ENCODE measurements at places on chromosomes 16 and 17.

- peak; percentile 28 for DNase-seq
Measured at GRCh38 chr17:16007439-16007838, 7.8 kb downstream of the TTC19 start.

GRCh38 chr17:48894886-48895285 lies 2.3 kb downstream of the ATP5MC1 start:
- no peak for DNase-seq

DNA sequence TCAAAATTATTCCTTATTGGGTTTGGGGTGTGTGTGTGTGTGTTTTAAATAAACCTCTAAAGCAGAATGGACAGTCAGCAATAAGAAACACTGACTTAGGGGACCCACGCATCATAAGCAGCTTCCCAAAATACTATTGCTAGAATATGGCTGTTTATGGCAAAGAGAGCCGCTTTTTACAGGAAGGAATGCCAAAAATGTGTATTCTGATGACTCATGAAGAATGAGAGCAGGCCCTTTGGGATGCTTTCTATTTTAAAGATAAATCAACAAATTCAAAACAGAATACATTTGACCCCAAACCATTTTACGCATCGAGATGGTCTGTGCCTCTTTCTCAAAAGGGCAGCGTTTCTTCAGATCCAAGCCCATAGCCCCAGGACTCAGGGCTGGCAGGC lies 37.5 kb downstream of the ARHGAP17 start:
- DNase-seq: no peak

- DNase-seq: no peak
Measured at GRCh38 chr17:8488901-8489300, 53.2 kb downstream of the NDEL1 start.

DNA sequence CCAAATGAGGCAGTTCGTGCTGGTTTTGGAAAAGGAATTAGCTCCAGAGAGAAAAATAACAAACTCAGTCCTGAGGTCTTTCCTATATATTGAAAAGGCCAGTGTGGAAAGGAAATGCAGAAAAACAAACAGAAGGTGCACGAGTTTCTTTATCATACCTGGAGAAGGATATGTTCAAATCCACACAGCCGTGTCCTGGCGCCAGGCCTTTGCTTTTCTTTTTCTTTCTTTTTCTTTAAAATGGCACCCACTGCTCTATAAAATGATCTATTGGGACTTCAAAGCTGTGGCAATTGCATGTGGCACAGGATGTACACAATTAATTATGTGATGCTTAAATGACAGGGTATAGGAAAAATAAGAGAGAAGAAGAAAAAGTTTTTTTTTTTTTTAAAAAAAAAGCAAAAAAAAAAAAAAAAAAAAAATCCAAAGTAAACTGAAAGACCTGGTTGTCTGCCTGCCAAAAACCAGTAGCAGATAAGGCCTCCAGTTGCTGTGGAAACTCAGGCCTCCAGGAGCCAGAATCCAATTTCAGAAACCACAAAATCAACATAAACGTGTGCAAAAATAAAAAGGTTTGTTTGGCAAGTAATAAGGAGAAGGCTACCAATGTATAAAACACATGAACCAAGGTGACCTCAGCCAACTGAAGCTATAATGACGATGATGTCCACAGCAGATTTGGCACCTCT lies 957.6 kb upstream of the SOX9 start:
- no peak for DNase-seq

GRCh38 chr17:49729069-49729468 lies 21.3 kb upstream of the SLC35B1 start:
- DNase-seq: no peak

DNA sequence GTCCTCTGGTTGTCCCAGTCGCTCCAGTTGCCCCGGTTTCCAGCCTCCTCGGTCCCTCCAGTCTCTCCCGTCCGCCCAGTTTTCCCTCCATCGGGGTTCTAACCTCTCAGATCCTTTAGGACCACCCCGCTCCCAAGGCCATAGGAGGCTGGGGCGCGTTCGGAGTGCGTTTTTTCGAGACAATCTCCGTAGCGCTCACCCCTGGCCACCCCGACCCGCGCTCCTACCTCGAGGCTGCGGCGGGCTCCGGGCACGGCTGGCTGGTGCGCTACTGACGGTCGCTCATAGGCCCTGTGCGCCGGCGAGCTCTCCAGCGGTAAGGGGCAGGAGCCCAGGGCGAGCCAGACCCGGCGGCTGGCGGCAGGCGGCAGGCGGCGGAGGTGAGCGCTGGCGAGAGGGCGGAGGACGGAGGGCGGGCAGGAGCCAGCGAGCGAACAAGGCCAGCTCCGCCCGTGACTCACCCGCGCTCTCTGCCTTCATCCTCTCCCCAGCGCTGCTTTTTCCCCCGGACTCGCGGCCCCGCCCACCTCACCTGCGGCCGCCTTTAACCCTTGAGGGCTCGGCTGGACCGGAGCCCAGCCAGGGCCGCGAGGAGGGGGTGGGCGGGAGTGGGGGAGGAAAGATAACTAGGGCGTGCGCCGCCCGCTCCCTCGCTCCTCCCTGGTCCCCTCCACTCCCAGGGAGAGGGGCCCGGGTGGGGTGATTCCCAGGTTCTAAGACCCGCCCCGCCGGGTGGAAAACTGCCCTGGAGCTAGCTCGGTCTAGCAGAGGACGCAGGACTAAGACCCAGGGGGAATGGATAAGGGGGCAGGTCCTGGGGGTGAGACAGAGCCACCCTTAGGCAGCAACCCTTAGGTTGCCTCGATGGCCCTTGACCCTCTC lies at the start of gene SP6:
TSS of gene SP6 (minus strand) at position 472 of the 882 bp plus-strand sequence. CDS start 2,734 bp downstream, outside the sequence.
- peak; percentile 38 for DNase-seq

DNA sequence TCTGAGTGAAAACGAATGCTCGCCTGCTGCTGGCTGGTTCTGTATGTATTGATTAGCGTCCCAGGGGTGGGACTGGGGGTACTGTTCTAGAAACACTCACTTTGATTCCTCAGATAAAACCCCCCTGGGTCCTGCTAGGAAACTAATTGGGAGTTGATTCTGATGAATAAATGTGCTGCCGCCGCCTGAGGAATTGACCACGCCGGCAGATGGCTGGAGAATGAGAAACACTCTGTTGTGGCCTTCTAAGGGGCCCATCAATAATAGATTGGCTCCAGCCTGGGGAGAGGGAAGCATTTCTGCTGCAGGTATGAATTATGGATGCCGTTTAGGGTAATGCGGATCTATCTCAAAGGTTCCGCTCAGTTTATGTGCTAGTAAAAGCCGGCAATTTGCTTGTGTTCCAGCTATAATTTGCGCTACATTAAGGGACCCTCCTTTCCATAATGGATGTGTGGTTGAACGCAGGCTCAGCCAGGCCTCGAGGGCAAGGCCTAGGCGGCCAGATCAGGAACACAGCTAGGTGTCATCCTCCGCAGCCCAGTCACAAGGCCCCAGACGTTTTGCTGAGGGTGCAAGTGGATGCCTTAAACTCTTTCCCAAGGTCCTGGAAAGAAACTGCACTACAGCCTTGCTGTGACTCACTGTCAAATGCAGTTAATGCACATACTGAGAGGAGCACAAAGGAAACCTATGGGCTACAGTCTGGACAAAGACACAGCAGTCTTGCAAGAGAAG lies 132.2 kb upstream of the HS3ST2 start:
- DNase-seq: no peak

DNA sequence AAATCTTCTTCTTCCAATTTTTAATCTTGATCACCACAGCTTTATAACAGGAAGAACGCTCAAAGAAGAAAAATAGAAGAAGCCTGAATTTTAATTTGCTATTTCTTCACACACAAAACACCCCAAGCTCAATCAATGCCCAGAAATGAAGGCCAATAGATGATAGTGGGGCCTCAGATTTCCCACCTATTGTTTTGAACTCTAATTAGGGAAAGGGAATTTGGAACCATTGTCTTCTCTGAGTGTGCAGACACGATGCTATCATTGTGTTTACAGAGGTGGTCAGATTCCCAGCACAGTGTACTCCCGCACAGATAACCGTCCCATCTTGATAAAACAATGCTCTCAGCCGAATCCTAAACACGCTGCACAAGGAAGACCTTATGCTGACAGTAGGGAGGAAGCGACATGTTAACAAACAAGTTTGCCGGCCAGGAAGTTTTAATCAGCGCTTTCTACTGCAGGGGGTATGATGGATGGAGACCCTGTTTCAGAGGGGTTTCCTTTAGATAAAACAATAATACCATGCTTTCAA lies 684.7 kb downstream of the MAF start:
- DNase-seq: no peak

GRCh38 chr16:84989749-84990620 lies 21.4 kb downstream of the ZDHHC7 start:
- DNase-seq: no peak

- DNase-seq: no peak
Measured at GRCh38 chr16:85202051-85202601, 89.9 kb upstream of the CIBAR2 start.

DNA sequence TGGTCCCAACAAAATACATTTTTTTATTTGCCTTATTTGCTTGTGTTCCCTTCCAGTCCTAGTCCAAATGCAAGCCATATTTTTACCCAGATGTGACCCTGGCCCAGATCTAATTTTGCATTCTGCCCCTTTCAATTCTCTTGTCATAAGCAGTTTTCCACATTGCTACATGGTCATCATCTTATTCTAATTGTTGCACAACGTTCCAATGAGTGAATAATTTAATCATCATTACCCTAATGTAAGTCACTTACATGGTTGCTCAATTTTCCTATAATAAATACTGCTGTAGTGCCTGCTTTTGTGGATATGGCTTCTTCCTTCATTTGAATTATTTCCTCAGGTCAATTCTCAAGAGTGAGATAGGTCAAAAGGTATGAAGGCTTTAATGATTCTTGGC lies 12.8 kb downstream of the RSAD1 start:
- no peak for DNase-seq

DNA sequence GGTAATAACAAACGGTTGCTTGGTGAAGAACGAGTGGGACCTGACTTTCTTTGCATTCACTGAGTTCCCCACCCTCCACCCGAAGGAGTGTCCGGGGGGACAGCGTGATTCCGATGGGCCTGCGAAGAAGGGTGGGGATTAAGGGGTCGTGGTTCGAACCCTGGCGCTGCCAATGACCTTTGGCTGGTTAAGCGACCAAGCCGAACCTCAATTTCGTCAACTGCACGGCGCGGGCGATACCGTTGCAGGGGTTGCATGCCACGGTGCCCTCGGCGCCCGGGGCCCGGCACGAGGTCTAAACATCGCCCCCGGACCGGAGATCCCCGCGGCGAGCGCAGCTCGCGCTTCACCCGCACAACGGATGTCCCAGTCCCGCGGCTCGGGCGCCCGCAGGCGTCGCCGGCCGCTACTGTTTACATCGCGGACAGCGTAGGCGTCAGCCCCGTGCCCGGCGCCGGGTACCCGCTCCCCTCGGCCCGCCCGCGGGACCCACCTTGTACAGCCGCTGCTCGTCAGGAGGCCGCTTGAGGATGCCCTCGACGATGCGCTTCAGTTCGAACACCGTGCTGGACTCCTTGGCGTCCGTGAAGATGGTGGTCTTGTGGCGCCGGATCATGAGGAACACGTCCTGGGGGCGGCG lies 460 bp downstream of the ELOB start:
- peak; percentile 19 for DNase-seq

- DNase-seq: peak; percentile 93
Measured at GRCh38 chr17:42107597-42108576, 4.6 kb downstream of the DHX58 start.

- no peak for DNase-seq
Measured at GRCh38 chr17:33689725-33690124, 396.6 kb upstream of the ASIC2 start.

DNA sequence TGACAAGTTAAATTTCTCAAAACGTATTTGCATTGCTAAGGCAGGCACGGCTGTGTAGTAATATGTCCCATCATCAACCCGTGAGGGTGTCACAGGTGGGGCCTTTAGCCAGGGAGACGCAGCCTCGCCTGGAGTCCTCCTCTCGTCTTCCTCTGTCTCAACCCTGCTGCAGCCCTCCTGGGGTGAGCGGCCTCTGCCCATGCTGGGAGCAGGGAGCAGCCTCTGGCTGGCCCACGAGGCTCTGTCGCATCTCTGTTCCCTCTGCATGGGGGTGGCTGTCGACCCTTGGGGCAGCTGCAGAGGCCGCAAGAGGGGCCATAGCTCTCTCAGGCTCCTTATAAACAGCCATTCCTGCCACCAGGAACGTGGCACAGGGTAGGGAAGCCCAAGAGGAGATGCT lies 806 bp upstream of the SMIM5 start:
- DNase-seq: no peak

GRCh38 chr17:17515934-17516930 lies 20.0 kb upstream of the RASD1 start:
- DNase-seq: no peak

DNA sequence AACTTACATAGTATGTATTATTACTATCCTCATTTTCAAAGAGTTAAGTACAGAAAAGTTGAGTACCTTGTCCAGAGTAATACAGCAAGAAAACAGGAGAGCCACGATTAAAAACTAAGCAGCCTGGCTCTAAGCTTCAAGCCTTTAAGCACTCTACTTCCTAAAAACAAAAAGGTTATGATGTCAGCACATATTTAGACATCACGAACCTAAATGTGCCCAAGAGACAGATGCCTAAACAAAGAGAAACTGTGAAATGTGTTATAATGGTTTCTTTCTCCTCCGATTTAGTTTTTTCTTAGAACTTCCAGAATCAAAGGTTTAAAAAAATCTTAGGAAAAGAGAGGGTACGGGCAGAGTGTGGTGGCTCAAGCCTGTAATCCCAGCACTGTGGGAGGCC lies 151.0 kb downstream of the VPS53 start:
- DNase-seq: no peak

- DNase-seq: no peak
Measured at GRCh38 chr16:68351991-68352431, 41.2 kb downstream of the PRMT7 start.

GRCh38 chr16:75787440-75787839 lies 61.1 kb upstream of the CPHXL start:
- no peak for DNase-seq

DNA sequence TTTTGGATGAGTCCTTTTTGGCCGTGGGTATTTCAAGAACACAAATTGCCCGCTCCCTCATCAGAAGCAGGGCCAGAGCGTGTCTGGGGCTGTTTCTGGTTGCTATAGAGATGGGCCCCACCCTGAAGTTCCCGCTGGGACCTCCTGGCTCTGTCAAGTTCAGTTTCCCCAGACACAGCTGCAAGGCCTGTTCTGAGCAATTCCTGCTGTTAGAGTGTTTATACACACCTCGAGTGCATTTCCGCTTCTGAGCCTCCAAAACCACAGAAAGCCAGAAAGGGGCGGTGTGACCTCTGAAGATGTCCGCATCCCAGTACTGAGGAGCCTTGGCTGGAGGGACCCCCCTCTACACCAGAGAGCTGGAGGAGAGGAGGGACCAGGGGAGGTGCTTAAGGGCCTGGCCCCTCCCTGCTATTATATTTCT lies 9.3 kb upstream of the WBP2 start:
- peak; percentile 84 for DNase-seq

GRCh38 chr17:50396261-50397110 lies 837 bp downstream of the LRRC59 start:
- DNase-seq: no peak

DNA sequence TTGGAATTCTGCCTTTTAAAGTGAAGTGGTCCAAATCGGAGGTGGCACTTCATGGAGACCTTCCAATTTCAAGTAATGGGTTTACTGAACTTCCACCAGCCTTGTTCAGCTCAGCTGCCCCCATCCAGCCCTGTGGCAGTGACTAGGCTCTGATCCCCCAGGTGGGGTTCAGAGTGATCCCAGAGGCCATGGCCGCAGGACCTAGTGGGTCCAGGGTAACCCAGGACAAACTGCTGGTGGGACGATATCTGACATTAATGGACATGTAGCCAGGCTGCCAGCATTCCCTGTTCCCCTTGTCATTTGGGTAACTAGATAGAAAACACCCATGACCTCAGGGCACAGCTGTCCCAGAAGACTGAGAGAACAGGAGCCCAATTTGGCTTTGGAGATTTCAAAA lies 209.9 kb downstream of the GSG1L start:
- no peak for DNase-seq

Measured in activated CD4-positive, alpha-beta T cell treated with anti-CD3 and anti-CD28 coated beads, Interleukin-2, amount 50 U/mL, for 16 hours (primary cell).